CD4-positive, alpha-beta memory T cell (primary cell): ENCODE measurements at places on chromosomes 12 and 14.

- no peak for DNase-seq
Observed at GRCh38 chr14:97025722-97026121, 228.5 kb downstream of the VRK1 start.

DNA sequence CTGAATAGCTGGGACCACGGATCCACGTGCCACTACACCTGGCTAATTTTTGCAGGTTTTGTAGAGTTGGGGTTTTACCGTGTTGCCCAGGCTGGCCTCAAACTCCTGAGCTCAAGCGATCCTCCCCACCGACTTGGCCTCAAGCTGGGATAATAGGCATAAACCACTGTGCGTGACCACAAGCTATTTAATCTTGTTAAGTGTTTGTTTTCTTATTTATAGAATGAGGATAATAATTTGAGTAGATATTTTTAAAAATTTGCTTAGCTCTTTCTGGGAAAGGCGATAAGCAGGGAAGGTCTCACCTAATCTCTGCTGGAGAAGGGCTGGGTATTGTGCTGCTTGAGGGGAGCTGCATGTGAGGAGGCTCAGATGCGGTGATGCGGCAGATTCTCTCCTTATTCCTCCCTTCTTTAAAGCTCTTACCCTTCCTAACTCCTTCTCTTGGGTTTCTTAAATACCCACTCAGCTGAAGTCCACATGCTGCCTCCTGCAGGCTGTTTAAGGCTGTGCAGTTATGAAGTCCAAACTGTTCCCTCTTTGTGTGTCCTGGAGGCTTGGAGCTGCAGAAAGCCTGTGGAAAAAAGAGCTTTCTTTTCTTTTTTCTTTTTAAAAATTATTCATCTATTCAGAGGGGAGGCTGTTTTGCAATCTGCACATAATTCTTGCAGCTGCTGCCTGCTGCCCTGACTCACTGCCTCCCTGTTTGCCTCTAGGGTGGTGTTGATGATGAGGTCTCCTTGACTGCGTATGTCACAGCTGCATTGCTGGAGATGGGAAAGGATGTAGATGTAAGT is 37.9 kb downstream of the A2ML1 start:
- no peak for DNase-seq

DNA sequence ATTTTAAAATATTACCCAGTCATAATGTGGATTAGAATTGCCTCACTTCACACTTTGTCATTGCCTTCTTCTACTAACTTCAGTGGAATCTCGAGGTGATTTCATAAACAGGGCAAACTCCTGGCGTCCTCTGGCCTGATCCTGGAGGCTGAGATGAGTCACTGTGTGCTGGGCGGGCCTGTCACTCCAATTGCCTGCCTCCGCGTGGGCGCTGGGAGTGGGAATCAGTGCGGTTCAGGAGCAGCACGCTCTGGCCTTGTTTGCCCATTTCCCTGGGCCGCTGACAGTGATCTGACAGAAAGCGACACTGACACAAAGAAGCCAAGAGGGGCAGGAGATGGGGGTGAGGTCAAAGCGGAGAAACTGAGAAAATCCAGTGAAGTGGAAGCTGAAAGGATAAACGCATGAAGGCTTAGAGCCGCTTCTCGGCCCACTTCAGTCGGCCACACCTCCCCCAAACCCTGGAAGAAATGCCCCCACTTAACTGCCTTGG is 29.7 kb downstream of the LGR5 start:
- no peak for DNase-seq

DNA sequence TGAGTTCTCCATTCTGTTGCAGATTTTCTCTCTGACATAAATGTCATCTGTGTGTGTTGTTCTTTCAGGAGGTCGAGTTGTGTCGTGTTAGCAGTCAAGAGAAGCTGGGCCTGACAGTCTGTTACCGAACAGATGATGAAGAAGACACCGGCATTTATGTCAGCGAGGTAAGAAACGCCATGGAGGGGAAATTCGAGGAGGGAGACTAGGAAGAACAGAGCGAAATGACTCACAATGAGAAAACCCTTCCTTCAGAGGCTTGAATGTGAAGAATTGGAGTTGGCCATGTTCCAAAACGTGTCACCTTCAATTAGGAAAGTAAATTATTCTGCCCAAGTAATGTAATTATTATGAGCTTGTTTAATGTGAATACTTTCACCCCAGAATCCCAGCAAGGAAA is 364.5 kb downstream of the PDZRN4 start:
- DNase-seq = no peak

DNA sequence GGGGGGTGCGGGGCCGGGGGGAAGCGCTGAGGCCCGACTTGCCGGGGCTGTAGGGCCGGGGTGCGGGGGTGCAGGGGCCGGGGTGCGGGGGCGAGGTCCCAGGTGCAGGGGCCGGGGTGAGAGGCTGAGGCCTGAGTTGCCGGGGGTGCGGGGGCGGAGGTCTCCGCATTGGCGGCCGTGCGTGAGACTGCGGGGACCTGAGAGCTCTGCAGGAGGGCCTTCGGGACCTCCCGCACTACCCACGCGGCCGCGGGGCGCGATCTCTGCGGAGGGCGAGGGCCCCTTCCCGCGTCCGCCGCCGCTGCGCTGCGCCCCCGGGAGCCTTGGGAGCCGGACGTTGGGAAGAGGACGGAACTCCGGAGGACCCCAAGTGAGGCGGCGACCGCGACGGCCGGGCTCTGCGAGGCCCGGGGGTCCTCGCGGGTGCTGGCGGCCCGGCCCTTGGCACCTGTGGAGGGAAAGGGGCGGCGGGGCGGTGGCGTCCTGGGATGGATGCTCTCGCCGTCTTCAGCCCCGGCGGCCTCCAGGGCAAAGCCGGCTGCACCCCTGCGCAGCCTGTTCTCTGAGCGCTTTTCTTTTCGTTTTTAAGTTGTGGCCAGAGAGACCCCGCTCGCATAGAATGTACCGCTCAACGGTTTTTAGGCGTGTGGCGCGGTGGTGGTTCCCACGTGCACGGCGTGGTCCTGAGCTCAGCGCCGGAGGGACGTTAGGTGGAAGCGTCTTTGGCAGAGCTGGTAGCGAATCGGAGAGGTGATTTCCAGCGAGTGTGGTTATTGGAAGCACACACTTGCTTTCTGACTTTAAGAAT is 1.3 kb downstream of the PIWIL1 start:
- no peak for DNase-seq

DNA sequence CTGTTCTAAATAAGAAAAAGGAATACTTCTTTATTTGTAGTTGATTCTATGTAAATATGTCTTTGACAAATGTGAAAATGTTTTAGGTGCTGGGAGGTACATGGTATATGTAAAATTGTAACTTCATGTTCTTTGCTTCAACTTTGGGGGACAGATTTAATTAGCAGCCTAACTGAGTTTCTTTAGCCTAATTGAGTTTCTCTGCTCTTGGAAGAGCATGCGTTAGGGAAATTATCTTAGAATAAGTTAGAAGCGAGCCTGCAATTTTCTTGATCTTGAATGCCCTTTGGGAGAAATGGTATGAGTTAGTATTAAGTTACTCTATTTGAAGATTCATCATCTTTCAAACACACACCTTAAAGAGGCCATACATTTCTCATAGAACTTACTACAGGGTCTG is 194.3 kb downstream of the AEBP2 start:
- DNase-seq = no peak

- DNase-seq = no peak
Observed at GRCh38 chr12:120237360-120238171, 28.0 kb downstream of the PXN start.

GRCh38 chr14:97077687-97078086 is 280.5 kb downstream of the VRK1 start:
- DNase-seq = no peak

- DNase-seq = no peak
Observed at GRCh38 chr12:1419849-1420371, 174.5 kb downstream of the FBXL14 start.
